Regular cardiac myocyte (primary cell): ENCODE measurements at places on chromosomes 6 and 20. TPM values are rescaled to one million over a fixed set of nuclear protein-coding genes. Genes with fewer than 3 reads are reported as not detected.

AKAP7 gene
- 8.6 and 23.7 TPM in 2 replicates for total RNA-seq

KCNK15 gene
- 0.19 and 4.8 TPM in 2 replicates for total RNA-seq

PTCRA gene
- total RNA-seq = 0.19 TPM in 1 of 2 replicates, not detected in the other

HMGCLL1 gene
- total RNA-seq = under 0.01 and 0.28 TPM in 2 replicates

CTAGE9 gene
- not detected in 2 replicates for total RNA-seq

NR2E1 gene
- not detected in 2 replicates for total RNA-seq

ARG1 gene
- not detected in 2 replicates for total RNA-seq

MOCS1 gene
- 21.7 and 28.2 TPM in 2 replicates for total RNA-seq

TCF15 gene
- total RNA-seq = not detected in 2 replicates

SGK2 gene
- 0.28 TPM in 1 of 2 replicates, not detected in the other for total RNA-seq

OVOL2 gene
- total RNA-seq = not detected in 2 replicates

GHRH gene
- total RNA-seq = not detected in 2 replicates

ENPP5 gene
- 0.19 and 5.6 TPM in 2 replicates for total RNA-seq

SLC32A1 gene
- under 0.01 TPM in 1 of 2 replicates, not detected in the other for total RNA-seq

PLCB1 gene
- 21.7 and 23.4 TPM in 2 replicates for total RNA-seq

MAS1 gene
- total RNA-seq = under 0.01 TPM in 2 replicates

TMEM74B gene
- under 0.01 TPM in 1 of 2 replicates, not detected in the other for total RNA-seq

RAE1 gene
- 20.6 and 29.1 TPM in 2 replicates for total RNA-seq

ACTL10 gene
- 2.7 and 2.8 TPM in 2 replicates for total RNA-seq

PI3 gene
- total RNA-seq = not detected in 2 replicates

ZFP64 gene
- 13.6 and 18.3 TPM in 2 replicates for total RNA-seq

SOD2 gene
- 110 and 2,076 TPM in 2 replicates for total RNA-seq

PRR18 gene
- not detected in 2 replicates for total RNA-seq

ADGB gene
- total RNA-seq = not detected in 2 replicates

FAM83B gene
- 0.19 and 0.28 TPM in 2 replicates for total RNA-seq

PLEKHG1 gene
- total RNA-seq = 0.56 and 1.5 TPM in 2 replicates

CFAP206 gene
- total RNA-seq = 0.38 and 1.4 TPM in 2 replicates

CAGE1 gene
- under 0.01 TPM in 2 replicates for total RNA-seq

ADGRF5 gene
- 43.1 TPM in 2 replicates for total RNA-seq

AKAP12 gene
- 185 and 198 TPM in 2 replicates for total RNA-seq

TRMT6 gene
- total RNA-seq = 5.9 and 15.5 TPM in 2 replicates

MEP1A gene
- total RNA-seq = not detected in 2 replicates

TREML1 gene
- not detected in 2 replicates for total RNA-seq

SASH1 gene
- total RNA-seq = 71.7 and 118 TPM in 2 replicates

TGM2 gene
- 371 and 457 TPM in 2 replicates for total RNA-seq

C6orf15 gene
- total RNA-seq = not detected in 2 replicates

BTNL2 gene
- not detected in 2 replicates for total RNA-seq

STMND1 gene
- total RNA-seq = not detected in 2 replicates

SPTLC3 gene
- total RNA-seq = 3.1 and 5.9 TPM in 2 replicates

SNAI1 gene
- 0.56 and 1.3 TPM in 2 replicates for total RNA-seq

NHSL1 gene
- total RNA-seq = 6.2 and 9.2 TPM in 2 replicates

TULP1 gene
- total RNA-seq = not detected in 2 replicates

SLC25A27 gene
- total RNA-seq = 1.5 and 4.5 TPM in 2 replicates

EPHA7 gene
- 0.28 and 1.3 TPM in 2 replicates for total RNA-seq

RALGAPB gene
- 18.6 and 24.8 TPM in 2 replicates for total RNA-seq

CRYBG1 gene
- 1.7 and 7.1 TPM in 2 replicates for total RNA-seq

SRXN1 gene
- 62.1 and 64.3 TPM in 2 replicates for total RNA-seq

SNAP91 gene
- total RNA-seq = not detected in 2 replicates

PRPF6 gene
- total RNA-seq = 49.6 and 65.6 TPM in 2 replicates

NKX2-2 gene
- total RNA-seq = not detected in 2 replicates

IL20RA gene
- total RNA-seq = under 0.01 and 0.28 TPM in 2 replicates

SEMG2 gene
- total RNA-seq = not detected in 2 replicates

PDYN gene
- total RNA-seq = not detected in 2 replicates

STX11 gene
- total RNA-seq = 2.3 and 3.1 TPM in 2 replicates

OGFR gene
- total RNA-seq = 31.3 and 40.3 TPM in 2 replicates

OR2H1 gene
- not detected in 2 replicates for total RNA-seq
